SK-N-MC (cell line): ENCODE measurements at places on chromosomes 12 and 14.

- no peak for DNase-seq
Measured at GRCh38 chr12:93785249-93786010, 108.3 kb downstream of the CRADD start.

GRCh38 chr12:49161092-49161795 lies 27.6 kb downstream of the TUBA1A start:
- DNase-seq = no peak

- no peak for DNase-seq
Measured at GRCh38 chr14:100776681-100777365, 49.1 kb upstream of the MEG3 start.

GRCh38 chr12:76241371-76241770 lies 106.8 kb downstream of the BBS10 start:
- DNase-seq = no peak

- DNase-seq = no peak
Measured at GRCh38 chr12:81874586-81874985, 115.4 kb upstream of the PPFIA2 start.

DNA sequence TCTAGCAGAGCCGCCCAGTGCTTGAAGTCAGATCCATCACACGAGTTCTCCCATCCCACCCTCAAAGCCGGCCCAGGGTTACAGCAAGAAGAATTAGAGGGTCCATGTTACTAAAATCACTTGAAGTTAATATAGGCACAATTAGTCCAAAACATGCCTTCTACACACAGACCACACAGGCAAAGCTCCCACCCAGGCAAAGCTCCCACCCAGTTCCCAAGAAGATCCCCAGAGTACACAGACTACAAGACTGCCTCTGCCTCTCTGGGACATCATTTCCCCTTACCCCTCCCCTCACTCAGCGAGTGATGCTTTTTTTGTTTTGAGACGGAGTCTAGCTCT lies 3.3 kb downstream of the GLI1 start:
- DNase-seq = no peak

- DNase-seq = no peak
Measured at GRCh38 chr12:12922191-12922616, 29.8 kb downstream of the GPRC5D start.

GRCh38 chr14:101410126-101410525 lies 151.2 kb upstream of the DIO3 start:
- no peak for DNase-seq

DNA sequence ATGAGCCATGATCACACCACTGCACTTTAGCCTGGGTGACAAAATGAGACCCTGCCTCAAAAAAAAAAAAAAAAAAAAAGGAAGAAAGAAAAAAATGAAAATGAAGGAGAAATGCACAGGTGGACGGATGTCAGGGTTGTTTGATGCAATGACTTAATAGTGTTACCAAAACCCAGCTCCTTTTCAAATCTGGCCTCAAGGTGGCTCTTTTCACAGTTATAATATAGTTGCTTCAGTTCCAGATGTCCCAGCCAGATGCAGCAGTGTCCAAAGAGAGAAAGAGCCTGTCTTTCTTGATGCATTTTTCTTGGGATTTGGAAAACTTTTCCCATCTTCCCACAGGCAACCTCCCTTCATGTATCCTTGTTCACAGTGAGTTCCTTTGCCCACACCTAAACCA lies 36.5 kb downstream of the KCNMB4 start:
- DNase-seq = no peak

DNA sequence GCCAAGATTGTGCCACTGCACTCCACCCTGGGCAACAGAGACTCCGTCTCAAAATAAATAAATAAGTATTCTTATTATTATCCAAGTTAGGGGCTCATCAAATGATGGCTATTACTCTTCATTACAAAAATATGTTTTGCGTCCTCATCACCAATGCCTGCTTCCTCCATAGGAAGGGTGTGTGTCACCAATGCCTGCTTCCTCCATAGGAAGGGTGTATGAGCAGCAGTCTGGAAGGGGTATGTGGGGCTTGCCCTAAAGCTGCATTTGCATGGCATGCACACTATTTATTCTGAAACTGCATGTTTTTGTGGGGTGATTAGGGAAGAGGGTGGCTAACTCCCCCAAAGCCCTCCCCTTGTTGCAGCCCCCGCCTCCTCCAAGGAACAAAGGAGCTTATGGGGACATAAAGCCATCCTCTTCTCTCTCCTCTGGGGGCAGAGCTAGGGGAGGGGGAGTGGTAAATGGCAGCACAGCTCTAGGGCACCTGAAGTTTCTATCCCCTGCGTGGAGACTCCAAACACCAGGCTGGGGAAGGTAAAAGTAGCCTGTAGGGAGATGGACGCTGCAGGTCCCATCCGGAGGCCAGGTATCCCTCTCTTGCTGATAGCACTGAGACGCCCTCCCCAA lies 1.3 kb downstream of the CAMKK2 start:
- no peak for DNase-seq

DNA sequence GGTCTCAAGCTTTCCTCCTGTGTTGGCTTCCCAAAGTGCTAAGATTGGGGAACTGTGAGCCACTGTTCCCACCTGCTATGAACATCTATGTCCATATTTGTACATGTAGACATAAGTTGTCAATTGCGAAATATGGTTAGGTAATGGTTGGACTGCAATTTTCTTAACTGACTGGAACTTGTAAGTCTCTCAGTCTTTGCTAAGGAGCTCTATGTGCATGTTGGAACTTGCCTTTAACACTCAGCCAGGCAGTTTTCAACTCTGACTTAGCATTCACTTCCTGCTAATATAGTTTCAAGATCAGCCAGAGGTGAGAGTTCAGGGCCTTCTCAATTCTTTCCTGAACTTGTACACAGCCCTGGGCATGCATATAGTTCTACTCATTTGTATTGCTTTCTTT lies 44.5 kb upstream of the EEA1 start:
- DNase-seq = no peak

- no peak for DNase-seq
Measured at GRCh38 chr12:32532422-32532821, 133.1 kb downstream of the FGD4 start.

- no peak for DNase-seq
Measured at GRCh38 chr12:96383371-96383770, 16.9 kb downstream of the CDK17 start.

DNA sequence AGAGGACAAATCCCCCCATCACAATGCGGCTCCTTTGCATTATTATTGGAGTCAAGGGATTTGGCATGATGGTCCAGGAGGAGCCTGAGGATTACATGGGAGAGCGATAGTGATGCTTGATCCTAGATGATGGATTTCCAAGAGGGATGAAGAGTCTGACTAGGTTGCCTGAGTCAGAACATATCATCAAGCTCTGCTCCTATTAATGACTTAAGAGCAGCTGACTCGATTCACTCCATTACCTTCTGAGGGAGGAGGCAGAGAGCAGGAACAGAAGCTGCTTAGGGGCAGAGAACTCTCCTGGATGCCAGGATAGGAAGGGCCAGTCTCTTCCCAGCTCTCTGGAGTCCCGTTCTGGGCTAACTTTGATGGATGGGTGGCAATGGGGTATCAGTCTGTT lies 54.0 kb upstream of the CISTR start:
- DNase-seq = no peak

GRCh38 chr12:31000751-31001150 lies 72.9 kb upstream of the DDX11 start:
- DNase-seq = no peak

DNA sequence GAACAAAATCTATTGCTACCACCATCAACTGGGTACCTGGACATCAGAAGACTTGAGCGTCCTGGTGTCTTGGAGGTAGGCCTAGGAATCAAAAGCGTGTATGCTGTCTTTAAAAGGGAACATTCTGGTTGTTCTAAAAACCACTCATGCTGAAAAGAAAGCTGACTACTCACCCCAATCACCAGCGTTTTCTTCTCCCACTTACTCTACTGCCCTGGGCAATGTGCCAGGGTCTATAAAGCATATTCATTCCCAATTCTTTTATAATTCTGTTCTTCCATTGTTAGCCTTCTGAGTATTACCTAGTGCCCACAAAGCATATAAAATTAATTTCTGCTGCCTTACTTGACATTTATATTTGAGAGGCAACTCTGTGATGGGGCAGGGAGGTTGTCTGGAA lies 133.4 kb downstream of the KCNA5 start:
- DNase-seq = no peak

- no peak for DNase-seq
Measured at GRCh38 chr14:60645126-60645741, 4.0 kb downstream of the SIX1 start.
